Myocyte (in vitro differentiated cells): ENCODE measurements at places on chromosomes 2 and 18. TPM values are rescaled to one million over a fixed set of nuclear protein-coding genes. Genes with fewer than 3 reads are reported as not detected.

DNA sequence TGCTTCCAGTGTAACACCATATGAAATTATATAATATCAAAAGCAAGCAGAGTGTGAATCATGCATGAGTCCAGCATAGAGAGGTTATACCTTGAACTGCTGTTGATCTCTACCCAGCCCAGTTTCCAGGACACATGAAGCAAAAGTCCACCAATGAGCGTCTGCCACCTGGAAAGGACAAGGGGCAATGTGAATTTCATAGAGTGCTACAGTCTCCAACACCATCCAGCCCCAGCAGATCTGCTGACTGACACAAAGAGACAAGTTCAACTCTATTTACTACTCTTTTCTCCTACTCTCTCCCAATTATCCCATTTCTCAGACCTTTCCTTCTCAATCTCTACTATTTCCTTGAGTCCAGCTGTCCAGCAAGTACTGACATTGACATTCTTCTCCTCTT lies 31.8 kb upstream of the RIOK3 start:
- DNase-seq, result no peak

DNA sequence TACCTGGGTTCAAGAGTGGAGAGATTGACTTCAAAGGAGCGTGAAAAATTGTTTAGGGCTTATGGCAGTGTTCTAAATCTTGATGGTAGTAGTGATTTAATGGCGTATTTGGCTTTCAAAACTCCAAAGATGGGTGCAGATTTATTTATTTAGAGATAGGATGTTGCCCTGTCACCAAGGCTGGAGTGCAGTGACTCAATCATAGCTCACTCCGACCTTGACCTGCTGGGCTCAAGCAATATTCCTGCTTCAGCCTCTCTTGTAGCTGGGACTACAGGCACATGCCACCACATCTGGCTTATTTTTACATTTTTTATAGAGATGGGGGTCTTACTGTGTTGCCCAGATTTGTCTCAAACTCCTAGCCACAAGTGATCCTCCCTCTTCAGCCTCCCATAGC lies 52.5 kb downstream of the FAM117B start:
- DNase-seq, result no peak

DNA sequence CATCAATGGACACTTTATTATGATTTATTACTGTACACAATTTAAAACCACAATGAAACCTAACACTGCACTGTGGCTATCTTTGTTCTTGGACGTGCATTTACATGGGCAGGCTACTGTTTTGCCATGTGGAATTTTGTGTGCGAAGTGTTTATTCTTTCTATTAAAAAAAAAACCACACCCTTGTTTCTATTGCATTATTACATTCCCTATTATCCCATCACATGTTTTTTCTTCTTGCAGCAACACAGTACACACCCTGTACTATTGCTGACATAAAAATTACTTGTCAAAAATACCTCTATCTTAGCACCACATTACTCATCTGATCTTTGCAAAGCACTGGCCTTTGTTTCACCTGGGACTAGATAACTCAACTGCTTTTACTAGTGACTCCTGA lies 1.5 kb downstream of the RNF152 start:
- DNase-seq, result peak; percentile 7

- no peak for DNase-seq
Measured at GRCh38 chr2:34291076-34291475, 692.0 kb upstream of the FAM98A start.

DNA sequence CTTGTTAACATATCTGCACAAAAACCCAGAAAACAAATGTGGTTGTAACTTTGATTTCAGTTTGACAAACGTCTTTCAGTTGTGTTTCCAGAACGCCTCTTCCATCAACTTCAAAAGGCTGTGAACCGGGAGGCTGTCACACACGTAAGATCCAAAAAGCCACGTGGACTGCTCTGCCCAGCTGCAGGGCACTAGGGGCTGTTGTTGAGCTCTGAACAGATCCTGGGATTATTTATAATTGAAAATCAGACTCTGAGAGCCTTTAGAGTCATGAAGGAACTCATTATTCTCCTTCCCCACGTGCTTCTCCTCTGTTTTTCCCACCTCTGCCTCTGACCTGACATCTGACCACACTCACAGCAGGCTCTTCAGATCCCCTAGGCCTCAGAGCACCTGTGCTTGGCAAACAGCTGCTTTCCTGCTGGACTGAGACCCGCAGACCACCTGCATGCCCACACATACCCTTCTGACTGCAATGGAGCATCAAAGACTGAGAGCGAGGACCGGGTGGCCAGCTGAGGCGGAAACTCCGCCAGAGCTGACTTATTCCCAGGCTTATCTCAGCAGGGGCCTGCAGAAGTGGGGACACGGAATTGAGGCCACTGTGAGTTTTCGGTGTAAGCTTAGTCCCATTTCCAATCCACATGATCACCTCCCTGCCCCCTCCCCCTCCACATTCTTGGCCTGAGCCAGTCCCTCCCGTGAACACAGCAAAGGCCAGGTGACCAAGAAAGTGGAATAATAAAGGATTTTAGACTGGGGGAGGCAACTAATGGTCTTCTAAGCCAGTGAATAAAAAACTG lies 114.8 kb downstream of the ATL2 start:
- no peak for DNase-seq

- DNase-seq, result no peak
Measured at GRCh38 chr18:9709304-9709877, 1.3 kb downstream of the RAB31 start.

GRCh38 chr2:42238644-42239288 lies 69.6 kb downstream of the EML4 start:
- DNase-seq, result peak; percentile 31

DNA sequence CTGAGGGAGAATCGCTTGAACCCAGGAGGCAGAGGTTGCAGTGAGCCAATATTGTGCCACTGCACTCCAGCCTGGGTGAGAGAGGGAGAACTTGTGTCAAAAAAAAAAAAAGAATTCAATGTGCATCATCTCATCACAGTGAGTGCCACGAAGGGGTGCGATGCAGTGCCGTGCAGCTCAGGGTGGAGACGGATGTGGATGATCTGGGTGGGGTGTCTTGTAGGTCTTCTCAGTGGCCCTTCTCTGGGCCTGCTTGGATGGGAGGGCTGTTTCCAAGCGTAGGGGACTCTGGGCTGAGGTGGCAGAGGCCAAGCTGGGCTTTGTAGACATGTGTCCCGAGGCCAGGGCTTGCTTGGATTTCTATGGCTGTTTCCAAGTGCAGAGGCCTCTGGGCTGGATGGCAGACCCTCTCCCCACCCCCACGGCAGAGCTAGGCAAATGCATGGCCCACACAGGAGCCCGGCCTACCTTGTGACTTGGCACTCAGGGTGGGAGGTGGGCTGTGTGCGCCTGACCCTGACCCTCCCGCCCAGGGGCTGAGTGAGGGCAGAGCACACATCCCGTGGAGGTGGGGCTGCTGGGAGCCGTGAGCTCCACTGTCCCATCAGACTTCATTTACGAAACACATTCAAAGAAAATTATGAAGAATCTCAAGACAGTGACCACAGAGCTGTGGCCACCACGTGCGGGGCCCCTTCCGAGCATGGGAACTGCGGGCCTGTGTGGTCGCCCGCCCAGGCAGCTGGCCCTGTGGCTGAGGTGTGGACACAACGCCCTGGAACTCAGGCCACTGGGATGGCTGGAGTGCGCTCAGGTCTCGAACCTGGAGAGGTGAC lies 76.4 kb downstream of the ASB1 start:
- DNase-seq, result no peak

- no peak for DNase-seq
Measured at GRCh38 chr2:7127156-7127555, 209.9 kb downstream of the RNF144A start.

DNA sequence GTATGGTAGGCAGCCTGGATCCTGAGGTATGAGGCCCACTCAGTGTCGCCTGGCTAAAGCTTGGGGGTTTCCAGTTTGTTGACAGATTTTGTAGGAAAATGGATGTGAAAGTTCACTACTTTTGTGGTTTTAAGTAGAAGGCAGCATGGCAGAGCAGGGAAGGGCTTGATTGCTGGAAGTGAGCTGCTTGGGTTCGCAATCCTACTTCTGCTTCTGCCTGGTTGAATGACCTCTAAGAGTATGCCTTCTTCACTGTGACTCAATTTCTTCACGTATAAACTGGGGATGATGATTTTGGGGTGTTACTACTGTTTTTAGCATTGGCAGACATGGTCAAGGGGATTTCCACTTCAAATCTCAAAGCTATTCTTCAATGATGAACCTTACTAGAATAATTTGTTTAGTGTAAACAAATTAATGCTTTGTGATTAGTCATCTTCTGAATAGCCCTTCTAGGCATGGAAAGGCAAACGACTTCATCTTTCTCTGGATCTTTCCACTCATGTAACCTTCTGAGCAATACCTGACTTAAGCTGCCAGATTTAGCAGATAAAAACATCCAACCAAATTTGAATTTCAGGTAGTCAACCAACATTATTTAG lies 13.2 kb downstream of the BMP10 start:
- DNase-seq, result no peak

DNA sequence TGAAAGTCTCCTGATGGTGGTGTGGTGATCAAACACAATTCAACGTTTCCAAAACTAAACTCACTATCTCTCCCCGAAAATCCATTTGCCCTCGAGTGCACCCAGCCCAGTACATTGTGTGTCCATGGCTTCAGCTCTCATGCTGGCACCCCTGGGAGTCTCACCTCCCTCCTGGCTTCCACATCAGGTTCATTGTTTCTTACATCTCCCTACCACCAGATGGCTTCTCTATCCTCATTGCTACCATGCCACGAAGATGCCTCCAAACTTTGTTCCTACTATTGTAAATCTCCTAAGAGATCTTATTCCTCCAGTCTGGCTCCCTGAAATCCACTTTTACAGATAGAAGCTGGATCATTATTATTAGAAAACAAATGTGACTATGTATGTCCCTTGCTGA lies 197.0 kb downstream of the MYT1L start:
- DNase-seq, result no peak

- peak; percentile 85 for DNase-seq
Measured at GRCh38 chr18:12307701-12308385, at the start of gene TUBB6. TUBB6 (plus strand) TSS chr18:12308241; CDS start chr18:12308293, 52 bp downstream.

- DNase-seq, result no peak
Measured at GRCh38 chr2:22600156-22600555, 784.8 kb upstream of the KLHL29 start.

GRCh38 chr2:113769555-113769954 lies 13.1 kb upstream of the SLC35F5 start:
- no peak for DNase-seq

- peak; percentile 60 for DNase-seq
Measured at GRCh38 chr2:26922405-26923188, 47.8 kb upstream of the MAPRE3 start.

GRCh38 chr2:92073815-92074548 lies 2797.2 kb upstream of the TEKT4 start:
- no peak for DNase-seq

DNA sequence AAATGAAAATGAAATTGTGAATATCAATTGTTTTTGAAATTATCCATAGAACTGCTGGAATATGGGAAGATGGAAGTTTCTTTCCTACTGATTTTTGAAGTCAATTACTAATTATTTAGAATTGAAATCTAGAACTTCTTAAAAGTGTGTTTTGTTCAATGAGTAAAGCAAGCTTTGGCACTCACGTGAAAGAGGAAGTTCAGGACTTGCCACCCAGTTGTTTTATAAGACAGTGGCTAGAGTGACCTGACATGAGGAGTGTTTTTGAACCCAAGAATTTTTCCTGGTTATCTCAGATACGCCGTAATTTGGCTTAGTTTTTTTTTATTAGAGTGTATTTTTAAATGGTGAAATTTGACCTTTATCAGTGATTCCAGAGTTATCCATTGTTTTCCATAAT lies 3.5 kb downstream of the MXD1 start:
- DNase-seq, result no peak

GRCh38 chr2:160322320-160322719 lies 122.2 kb upstream of the ITGB6 start:
- no peak for DNase-seq

DNA sequence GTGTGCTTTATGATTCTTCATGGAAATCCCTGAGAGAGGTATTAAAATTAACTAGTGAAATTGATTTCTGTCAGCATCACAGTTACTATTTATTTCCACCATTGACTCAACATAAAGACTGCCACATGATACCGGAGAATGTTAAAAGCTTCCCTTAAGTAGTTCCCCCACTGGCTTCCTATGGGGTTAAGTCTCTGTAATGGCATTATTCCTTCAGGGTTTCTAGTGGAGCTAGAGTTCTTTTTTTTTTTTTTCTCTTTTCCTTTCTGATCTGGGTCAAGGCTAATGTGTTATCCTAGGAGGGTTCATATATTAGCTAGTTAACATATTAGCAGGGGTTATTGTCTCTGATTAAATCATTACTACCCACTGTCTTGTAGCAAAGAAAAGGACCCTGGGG lies 1919.1 kb upstream of the PIK3C3 start:
- DNase-seq, result no peak

DNA sequence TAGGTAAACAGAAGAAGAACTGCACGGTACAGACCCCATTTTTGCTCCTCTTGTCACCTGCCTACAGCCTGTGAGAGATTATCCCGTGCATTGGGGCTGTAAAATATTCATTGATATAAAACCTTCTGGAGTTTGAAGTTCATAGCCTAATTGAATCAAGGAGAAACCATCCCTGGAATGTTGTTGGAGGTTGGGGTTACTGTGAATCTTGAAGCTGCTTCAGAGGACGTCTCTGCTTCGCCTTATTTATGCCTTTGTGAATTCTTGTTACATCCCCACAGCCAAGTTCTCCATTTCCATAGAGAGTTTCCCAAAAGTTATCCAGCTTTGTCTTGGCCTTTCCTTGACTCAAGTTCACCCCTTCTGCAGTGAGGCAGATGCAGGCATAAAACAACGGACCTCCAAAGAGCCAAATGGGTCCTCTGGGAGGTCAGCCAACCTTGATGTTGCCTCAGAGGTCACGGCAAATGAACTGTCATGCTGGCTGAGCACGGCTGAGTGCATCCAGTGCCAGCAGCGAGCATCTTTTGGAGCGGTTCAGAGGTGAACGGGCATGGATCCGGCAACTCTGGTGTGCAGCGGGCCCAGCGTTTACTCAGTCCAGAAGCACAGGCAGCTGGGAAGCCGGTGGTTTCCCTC lies 317.6 kb downstream of the PRKCE start:
- DNase-seq, result no peak

DNA sequence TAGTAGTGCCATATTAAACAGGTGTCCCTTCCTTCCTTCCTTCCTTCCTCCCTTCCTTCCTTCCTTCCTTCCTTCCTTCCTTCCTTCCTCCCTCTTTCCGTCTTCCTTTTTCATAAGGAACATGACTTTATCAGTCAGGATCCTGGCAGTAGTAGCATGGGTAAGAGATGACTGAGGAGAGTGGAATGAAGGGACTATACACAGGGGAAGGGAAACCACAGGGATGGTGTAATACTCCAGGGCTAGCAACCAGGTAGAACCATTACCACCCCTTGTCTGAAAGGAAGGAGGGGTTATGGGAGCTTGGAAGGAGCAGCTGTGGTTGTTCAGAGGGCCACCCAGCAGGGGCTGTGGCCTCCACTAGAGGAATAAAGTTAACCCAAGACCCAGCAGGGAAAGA lies 23.2 kb upstream of the KDM3A start:
- peak; percentile 68 for DNase-seq

The MYO3B gene
- total RNA-seq, result not detected in 2 replicates

The CFAP221 gene
- not detected in 2 replicates for total RNA-seq

The KCNJ3 gene
- total RNA-seq, result 0.05 TPM in 1 of 2 replicates, not detected in the other

The SNTG2 gene
- total RNA-seq, result not detected in 2 replicates

The LYG2 gene
- not detected in 2 replicates for total RNA-seq

The ANKRD53 gene
- 1.5 TPM in 1 of 2 replicates, not detected in the other for total RNA-seq

The MLPH gene
- 47.0 and 51.0 TPM in 2 replicates for total RNA-seq

The ANKRD30B gene
- 0.88 and 1.6 TPM in 2 replicates for total RNA-seq

The COQ10B gene
- total RNA-seq, result 35.8 and 40.1 TPM in 2 replicates

The COX7A2L gene
- 190 and 199 TPM in 2 replicates for total RNA-seq

The C2orf66 gene
- total RNA-seq, result not detected in 2 replicates
